ENCODE measurements at places on chromosomes 11 and 22. TPM values are rescaled to one million over a fixed set of nuclear protein-coding genes. Genes with fewer than 3 reads are reported as not detected.

ESAM gene
- 33.2 TPM for polyA plus RNA-seq

ISX gene
- polyA plus RNA-seq: 0.13 TPM

KLHL35 gene
- 0.75 TPM for polyA plus RNA-seq

DAGLA gene
- polyA plus RNA-seq: 0.51 TPM

TTC28 gene
- polyA plus RNA-seq: 3.1 TPM

CDK2AP2 gene
- 105 TPM for polyA plus RNA-seq

TIMM10 gene
- polyA plus RNA-seq: 34.7 TPM

PHF5A gene
- 29.8 TPM for polyA plus RNA-seq

ZNF215 gene
- polyA plus RNA-seq: 0.61 TPM

SYT7 gene
- polyA plus RNA-seq: 0.20 TPM

MUC2 gene
- polyA plus RNA-seq: 11.8 TPM

SERPIND1 gene
- polyA plus RNA-seq: 0.23 TPM

PLA2G3 gene
- 0.33 TPM for polyA plus RNA-seq

GGT5 gene
- polyA plus RNA-seq: 52.3 TPM

MN1 gene
- 2.1 TPM for polyA plus RNA-seq

NF2 gene
- polyA plus RNA-seq: 9.3 TPM

OR56A1 gene
- not detected for polyA plus RNA-seq

GSTP1 gene
- 559 TPM for polyA plus RNA-seq

HBG1 gene
- polyA plus RNA-seq: not detected

PDE2A gene
- 0.38 TPM for polyA plus RNA-seq

RFPL2 gene
- polyA plus RNA-seq: not detected

SMDT1 gene
- 93.8 TPM for polyA plus RNA-seq

PANX3 gene
- not detected for polyA plus RNA-seq

OR8D4 gene
- polyA plus RNA-seq: not detected

OR52A1 gene
- not detected for polyA plus RNA-seq

NXPE2 gene
- polyA plus RNA-seq: not detected

RIMBP3C gene
- not detected for polyA plus RNA-seq

CTSW gene
- 2.9 TPM for polyA plus RNA-seq

CBX7 gene
- 74.8 TPM for polyA plus RNA-seq

DRICH1 gene
- 0.38 TPM for polyA plus RNA-seq

NFAM1 gene
- polyA plus RNA-seq: 2.6 TPM

OSBP gene
- 19.5 TPM for polyA plus RNA-seq

SLC22A8 gene
- not detected for polyA plus RNA-seq

NRXN2 gene
- 9.6 TPM for polyA plus RNA-seq

FGF19 gene
- polyA plus RNA-seq: not detected

OMP gene
- polyA plus RNA-seq: not detected

EIF4ENIF1 gene
- 13.5 TPM for polyA plus RNA-seq

GAL3ST3 gene
- polyA plus RNA-seq: not detected

IL17REL gene
- not detected for polyA plus RNA-seq

PHRF1 gene
- 18.1 TPM for polyA plus RNA-seq

GPHA2 gene
- polyA plus RNA-seq: 0.43 TPM

UFD1 gene
- 80.3 TPM for polyA plus RNA-seq

OR4C46 gene
- not detected for polyA plus RNA-seq

MAPK12 gene
- 19.0 TPM for polyA plus RNA-seq

SCO2 gene
- not detected for polyA plus RNA-seq

PRSS23 gene
- 140 TPM for polyA plus RNA-seq

NPTXR gene
- 6.1 TPM for polyA plus RNA-seq

APOBEC3F gene
- polyA plus RNA-seq: 9.5 TPM

CDKN1C gene
- polyA plus RNA-seq: 11.3 TPM

ACCS gene
- polyA plus RNA-seq: 8.8 TPM

OR51B2 gene
- polyA plus RNA-seq: not detected

IGLL5 gene
- 3.0 TPM for polyA plus RNA-seq

TYR gene
- not detected for polyA plus RNA-seq

SLC5A12 gene
- not detected for polyA plus RNA-seq

MPZL3 gene
- 0.33 TPM for polyA plus RNA-seq

B3GAT1 gene
- not detected for polyA plus RNA-seq

Data from aorta (tissue), 5 donors.